ENCODE measurements at places on chromosomes 5 and 9.

GRCh38 chr9:78448960-78449673, 152.2 kb downstream of the PSAT1 start:
- no peak for ATAC-seq

GRCh38 chr5:59107692-59108091, 524.8 kb downstream of the RAB3C start:
- ATAC-seq, result peak; percentile 32

DNA sequence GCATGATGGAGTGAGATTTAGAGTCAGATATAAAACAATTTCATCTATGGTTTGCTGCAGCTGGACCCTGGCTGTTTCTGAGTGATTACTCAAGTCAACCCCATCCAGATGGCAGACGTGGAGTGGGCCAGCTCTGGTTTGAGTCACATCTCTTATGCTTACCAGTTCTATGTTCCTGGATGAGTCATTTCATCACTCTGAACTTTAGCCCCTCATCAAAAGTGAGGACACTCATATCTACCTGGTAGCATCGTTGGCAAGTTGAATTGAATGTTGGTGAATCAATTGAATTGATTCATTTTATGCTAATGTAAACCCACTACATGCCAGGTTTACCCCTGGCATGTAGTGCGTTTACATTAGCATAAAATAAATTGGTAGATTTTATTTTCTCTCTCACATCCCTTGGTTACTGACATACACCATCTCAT, 176.4 kb downstream of the FGF18 start:
- ATAC-seq, result peak; percentile 47

DNA sequence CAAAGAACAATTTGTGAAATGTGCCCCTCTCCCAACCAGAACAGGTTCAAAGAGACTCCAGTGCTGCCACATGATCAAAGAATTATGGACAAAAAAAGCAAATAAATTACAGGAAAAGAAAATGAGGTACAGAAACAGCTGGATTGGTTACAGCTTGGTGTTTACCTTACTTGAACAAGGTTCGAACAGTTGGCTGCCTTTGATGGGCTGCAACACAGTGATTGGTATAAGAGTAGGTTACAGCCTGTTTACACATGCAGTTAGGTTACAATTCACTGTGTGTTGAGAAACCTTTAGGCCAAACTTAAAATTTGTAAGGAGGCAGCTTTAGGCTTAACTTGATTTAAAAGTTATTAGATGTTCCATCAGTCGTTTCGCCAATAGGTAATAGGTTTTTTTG, 3.4 kb upstream of the MOCS2 start:
- no peak for ATAC-seq

DNA sequence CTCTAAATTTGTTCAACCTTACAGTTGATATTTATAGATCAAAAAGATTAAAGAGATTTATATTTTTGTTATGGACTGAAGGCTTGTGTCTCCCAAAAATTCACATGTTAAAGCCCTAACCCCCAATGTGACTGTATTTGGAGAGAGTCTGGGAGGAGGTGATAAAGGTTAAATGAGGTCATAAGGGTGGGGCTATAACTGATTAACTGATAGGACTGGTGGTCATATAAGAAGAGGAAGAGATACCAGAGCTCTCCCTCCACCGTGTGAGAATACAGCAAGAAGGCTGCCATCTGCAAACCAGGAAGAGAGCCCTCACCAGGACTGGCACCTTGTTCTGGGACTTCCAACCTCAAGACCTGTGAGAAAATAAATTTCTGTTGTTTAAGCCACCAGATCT, 264.3 kb downstream of the ENC1 start:
- no peak for ATAC-seq

- ATAC-seq, result no peak
These were observed 97.4 kb downstream of the OSTF1 start for GRCh38 chr9:75185585-75186170.

GRCh38 chr5:149541893-149542292, 9.3 kb downstream of the CSNK1A1 start:
- no peak for ATAC-seq

DNA sequence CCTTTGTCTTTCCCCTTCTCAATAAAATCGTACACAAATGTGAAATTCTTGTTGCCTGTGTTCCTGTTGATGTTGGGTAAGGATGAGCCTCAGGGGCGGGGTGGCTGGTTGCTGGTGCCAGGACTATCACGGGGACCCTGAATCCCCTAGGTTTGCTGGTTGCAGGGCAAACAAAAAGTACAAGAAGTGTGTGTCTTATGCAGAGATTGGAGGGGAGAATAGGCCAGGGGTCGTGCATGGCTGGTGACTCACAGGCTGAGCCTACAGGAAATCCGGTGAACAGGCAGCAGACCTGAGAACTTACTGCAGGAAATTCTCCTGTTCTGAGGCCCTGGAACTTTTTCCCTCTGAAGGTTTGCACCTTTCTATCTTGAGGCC, 5.5 kb downstream of the ANXA2R start:
- no peak for ATAC-seq

DNA sequence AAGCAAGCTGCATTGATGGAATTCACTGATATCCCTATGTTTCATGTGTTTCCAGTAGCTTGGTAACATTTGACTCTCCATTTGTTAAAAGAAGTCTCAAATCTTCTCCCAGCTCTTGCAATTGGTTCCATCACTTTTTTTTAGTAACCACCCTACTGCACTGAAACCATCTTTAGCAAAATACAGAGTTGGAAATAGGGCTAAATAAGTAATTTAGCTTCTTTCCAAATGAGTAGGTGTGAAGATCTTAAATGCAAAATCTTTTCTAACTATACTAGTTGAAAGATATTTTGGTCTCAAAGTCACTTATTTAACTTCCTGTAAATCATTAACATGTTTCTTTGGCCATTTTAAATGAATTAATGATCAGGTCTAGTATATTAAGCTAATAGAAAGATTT, 138.1 kb downstream of the DIRAS2 start:
- ATAC-seq, result no peak

GRCh38 chr5:125011419-125011818, 265.0 kb upstream of the ZNF608 start:
- no peak for ATAC-seq

- no peak for ATAC-seq
These were observed 22.7 kb upstream of the CYSTM1 start for GRCh38 chr5:140152022-140152999.

GRCh38 chr5:68318955-68319705, 103.6 kb downstream of the PIK3R1 start:
- no peak for ATAC-seq

- ATAC-seq, result no peak
These were observed 327.2 kb downstream of the GLIS3 start for GRCh38 chr9:3972687-3973086.

DNA sequence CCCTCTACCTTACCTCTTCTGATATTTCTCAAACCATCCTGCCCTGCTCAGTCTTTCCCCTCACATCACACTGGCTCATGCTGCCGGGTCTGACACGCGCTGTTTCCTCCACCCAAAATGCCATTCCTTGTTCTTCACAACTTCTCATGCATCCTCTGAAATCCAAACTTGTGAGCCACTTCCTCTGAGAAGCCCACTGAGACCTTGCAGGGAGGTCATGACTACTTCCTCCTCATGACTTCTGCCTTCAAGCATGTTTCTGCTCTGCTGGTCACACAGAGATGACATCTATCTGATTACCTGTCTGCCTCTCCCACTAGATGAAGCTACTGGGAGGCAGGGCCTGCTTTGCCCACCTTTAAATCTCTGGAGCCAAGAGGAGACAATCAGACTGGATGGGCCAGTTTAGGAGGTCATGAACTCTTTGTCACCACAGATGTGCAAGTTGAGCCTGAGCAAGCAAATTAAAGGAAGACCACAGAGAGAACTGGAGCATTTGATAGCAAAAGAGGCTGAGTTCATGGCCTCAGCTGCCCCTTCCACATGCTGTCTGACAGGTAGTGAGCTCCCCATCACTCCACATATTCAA, 119.8 kb upstream of the TBC1D2 start:
- no peak for ATAC-seq

DNA sequence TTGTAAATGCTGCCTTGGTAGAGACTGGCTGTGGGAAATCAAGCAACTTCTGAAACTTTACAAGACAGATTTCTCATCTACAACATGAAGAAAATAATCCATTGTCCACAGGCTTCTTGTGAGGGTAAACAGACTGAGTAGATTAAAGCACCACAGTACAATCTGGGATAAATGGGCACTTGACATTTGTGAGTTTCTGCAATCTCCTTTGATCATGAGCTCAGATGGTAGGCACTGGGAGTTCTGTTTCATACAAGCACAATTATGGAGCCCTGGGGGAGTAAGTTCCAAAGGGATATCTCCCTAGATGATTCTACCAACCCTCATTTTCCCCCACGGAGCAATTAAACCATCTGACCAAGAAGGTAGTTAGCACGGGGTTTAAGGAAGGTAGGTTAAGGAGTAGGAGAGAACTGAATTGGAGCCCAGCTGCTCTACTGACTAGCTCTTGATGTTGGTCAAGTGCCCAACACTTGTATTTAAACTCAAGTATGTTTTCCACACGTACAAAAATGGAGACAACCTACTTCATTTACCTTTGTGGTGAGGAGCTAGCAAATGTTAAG, 479.5 kb upstream of the TNC start:
- ATAC-seq, result no peak

GRCh38 chr5:53542926-53543325, 17.5 kb upstream of the NDUFS4 start:
- ATAC-seq, result no peak

DNA sequence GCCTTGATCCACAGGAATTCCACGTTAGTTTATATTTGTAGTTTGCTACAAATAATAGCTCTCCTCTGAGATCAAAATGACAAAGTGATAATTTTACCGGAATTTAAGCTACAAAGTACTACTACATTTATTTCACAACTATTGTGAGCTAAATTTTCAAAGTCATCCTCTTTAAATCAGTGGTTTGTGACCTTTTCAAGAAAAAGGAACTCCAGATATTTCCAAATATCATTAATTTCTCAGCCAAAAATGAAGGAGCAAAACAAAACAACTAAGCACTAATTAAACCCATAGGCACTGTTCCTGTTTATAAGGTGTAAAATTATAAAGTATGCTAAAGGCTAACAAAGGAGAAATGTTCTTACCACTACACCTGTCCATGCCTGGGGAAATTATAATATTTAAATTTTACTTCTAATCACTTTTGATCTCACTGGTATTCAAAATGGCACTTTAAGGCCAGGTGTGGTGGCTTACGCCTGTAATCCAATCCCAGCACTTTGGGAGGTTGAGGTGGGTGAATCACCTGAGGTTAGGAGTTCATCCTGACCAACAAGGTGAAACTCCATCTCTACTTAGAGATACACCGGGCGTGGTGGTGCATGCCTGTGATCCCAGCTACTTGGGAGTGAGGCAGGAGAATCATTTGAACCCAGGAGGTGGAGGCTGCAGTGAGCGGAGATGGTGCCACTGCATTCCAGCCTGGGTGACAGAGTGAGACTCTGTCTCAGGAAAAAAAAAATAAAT, 77.5 kb downstream of the CEMIP2 start:
- ATAC-seq, result no peak

GRCh38 chr5:133824661-133825254, 143.7 kb downstream of the C5orf15 start:
- no peak for ATAC-seq

- no peak for ATAC-seq
These were observed 5.6 kb downstream of the GADD45G start for GRCh38 chr9:89610391-89610925.

GRCh38 chr5:57436586-57436985, 46.0 kb downstream of the ACTBL2 start:
- ATAC-seq, result no peak

DNA sequence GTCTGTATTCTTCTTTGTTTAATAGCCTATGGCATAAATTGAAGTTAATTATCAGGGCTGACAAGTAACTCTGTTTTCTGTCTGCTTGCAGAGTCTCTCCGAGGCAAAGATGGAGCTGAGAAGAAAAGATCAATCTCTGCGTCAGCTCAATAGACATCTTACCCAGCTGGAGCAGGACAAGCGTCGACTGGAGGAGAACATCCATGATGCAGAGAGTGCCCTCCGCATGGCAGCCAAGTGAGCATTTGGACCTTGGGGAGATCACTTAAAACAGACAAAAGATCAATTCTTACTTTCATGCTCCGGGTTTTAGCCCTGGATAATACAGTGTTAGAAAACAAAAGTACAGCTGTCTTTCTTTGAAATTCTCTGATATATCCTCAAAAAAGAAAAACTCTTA, 293.8 kb downstream of the CCDC171 start:
- no peak for ATAC-seq

DNA sequence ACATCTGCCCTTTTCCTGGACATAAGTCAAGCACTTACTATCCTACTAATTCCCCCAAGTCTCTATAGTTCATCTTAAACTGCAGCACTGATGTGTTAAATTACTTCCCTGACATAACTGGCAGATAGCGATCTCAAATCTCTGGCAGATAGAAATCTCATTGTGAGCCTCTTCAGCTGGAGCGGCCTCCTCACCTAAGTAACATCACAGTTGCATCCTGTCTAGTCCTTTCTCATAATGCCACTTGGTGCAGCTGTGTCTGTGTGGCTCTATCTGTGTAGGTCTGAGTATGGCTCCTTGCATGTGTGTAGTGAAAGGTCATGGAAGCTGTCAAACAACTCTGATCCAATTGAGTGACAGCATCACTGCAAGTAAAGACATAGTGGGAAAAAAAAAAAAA, 53.6 kb upstream of the FST start:
- ATAC-seq, result no peak

DNA sequence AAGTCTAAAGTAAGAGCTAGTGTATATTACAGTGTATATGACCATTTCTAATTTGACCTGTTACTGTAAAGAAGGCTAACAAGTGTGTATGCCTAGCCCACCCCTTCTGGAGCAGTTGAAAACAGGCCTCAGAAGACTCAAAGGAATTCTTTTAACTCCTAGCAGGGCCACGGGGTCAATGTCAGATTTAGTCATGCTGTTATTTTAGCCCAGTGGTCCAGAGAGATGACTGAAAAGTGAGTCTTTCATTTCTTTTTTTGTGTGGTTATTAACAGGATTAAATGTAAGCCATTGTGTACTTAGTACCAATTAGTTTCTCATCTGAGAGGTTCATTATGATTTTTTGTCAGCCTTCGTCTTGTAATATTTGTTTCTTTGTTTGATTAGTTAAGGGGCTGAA, 24.4 kb downstream of the ZCCHC7 start:
- no peak for ATAC-seq

DNA sequence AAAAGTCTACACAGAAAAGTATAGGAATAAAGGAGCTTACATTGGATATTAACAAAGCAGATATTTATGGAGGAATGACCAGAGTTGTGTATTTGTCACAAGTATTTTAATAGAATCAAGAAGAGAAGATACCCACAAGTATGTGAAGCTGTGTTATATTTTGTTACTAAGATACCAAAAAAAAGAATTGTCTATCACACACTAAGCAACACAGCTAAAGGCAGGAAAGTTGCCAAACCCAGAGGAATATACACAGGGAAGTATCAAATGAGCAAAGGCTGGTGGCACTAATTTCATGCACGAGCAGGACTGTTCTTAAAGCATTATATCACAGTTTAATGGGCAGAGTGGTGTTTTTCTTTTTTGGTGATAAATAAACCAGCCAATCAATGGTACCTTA, 30.9 kb upstream of the RAI14 start:
- ATAC-seq, result no peak

DNA sequence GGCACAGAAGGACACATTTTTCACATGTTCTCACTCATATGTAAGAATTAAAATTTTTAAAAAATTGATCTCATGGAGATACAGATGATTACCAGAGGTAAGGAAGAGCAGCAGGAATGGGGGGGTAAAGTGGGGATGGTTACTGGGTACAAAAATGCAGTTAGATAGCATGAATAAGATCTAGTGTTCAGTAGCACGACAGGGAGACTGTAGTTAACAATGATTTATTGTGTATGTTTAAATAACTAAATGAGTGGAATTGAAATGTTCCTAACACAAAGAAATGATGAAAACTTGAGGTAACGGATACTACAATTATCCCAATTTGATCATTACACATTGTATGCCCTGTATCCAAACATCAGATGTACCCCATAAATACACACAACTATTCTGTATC, 15.2 kb upstream of the TGFBI start:
- ATAC-seq, result no peak
